Putamen (tissue), 1 donor: ENCODE measurements at places on chromosomes 12 and 14.

DNA sequence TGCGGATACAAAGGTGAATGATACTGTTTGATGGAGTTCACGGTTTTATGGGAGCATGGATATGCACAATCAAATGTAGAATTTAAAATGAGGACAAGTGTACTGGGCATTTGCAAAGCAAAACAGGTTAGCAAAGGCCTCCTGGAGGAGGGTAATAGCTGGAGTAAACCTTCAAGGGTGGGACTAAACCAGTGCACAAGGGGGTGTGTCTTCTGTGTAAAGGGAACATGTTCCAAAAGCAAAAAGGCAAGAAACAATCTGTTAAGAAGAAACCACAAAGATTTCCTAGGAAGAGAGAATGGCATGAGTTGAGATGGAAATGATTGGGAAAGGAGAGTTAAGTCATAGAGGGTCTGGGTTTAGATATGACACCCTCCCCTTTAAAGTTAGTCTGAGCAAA, 109.2 kb upstream of the SLCO1C1 start:
- DNase-seq, result no peak

- no peak for DNase-seq
These were observed 11.3 kb upstream of the SMCO3 start for GRCh38 chr12:14825256-14825655.

DNA sequence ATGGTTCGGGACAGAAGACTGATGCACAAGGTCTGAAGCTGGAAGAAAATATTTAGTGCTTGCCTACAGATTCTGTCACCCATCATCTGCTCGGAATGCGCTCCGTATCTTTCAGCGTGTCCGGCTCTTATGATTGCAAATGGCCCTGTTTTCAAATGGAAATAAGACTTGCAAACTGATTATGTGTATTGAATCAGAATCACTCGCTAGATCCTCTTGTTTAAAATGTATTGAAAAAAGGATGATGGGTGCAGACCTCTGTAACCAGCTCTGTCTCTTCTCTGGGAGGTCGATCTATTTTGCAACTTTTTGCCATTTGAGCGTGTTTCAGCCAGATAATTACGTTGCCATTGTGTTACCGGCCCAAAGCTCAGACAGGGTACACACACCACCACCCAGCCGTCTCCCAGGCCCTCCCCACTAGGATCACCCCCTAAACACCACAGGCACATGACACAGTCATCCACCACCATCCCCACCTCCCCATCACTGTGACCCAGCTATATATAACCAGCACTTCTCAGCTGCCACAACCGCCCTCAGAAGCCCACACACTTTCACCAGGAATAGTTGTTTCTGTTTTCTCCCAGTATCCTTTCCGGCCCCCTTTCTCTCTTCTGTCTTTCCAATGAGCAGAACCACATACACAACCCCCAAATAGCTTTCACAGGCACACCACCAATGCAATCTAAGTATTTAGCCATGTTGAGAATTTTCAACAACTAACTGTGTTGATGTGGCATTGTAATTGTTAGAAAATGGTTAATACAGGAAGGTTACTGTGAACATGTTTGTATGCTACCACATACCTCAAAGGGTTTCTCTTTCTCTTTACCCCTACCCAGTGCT, 10.7 kb downstream of the NKX2-1 start:
- no peak for DNase-seq

GRCh38 chr12:102682366-102683289, 202.3 kb upstream of the IGF1 start:
- no peak for DNase-seq

GRCh38 chr14:55707365-55707804, 127.4 kb downstream of the KTN1 start:
- DNase-seq, result peak; percentile 38

- DNase-seq, result no peak
These were observed 54.9 kb downstream of the TRMT5 start for GRCh38 chr14:60926002-60926401.

DNA sequence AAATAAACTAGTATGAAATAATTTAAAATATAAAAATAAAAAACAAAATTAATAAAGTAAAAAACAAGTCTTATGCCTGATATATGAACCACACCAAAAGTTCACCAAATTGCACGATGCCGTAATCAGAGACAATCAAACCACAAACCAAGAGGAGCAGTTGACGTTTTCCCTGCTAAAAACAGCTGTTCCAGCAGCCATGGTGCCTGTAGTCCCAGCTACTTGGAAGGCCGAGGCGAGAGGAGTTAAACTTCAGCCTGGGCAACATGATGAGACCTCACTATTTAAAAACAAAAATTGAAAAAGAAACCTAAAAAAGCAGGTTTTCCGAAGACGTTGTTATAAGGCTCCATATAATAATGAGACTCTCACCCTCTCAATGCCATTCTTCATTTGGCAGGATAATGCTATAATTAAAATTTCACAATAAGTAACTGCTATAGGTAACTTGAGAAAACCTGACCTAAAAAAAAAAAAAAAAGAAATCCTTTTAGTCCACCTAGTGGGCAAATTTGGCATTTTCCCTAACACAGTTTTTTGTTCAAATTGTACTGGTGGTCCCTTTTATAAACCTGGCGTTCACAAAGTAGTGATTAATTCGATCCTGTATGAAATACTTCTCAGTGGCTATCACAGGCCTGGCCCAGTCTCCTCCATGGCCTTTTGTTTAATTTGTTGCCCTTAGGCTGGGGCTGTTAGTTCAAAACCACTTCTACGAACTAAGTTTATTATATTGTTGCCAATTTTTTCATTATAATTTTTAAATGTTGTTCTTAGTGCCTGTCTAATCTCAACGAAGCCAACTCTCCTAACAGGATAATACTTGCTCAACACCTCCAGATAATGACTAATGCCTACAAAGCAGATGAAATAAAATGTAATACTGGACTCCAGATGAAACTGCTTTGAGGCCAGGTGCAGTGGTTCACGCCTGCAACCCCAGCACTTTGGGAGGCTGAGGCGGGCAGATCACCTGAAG, 62.1 kb downstream of the TNFAIP2 start:
- no peak for DNase-seq

DNA sequence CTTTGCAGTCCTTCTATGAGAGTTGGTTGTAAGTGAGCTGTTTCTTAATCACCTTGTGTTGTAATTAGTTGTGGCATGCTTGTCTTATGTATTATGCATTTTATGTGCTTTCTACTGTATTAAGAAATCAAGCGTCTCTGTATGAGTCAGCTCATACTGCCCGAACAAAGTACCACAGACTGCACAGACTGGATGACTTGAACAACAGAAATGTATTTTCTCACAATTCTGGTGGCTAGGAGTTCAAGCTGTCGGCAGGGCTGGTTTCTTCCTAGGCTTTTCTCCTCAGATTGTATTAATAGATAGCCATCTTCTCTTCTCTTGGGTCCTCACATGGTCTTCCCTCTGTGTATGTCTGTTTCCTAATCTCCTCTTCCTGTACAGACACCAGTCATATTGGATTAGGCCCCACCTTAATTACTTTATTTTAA, 77.7 kb downstream of the FLRT2 start:
- DNase-seq, result no peak

- no peak for DNase-seq
These were observed 76.7 kb downstream of the MED13L start for GRCh38 chr12:116200812-116201211.

DNA sequence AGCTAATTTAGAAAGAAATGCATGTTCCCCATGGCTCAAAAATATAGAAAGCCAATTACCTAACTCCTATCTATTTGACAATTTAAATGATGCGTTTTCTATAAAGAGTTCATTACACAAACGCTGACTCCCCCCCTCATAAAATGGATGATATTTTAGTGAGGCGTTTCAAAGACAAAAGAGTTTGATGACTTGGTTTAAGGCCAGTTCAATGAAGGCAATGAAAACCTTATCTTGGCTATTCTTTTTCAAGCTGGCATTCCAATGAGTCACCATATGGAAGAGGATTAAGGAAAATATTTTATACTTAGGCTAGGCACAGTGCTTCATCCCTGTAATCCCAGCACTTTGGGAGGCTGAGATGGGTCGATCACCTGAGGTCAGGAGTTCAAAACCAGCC, 62.7 kb downstream of the HMGA2 start:
- DNase-seq, result no peak
